ENCODE measurements at places on chromosomes 16 and 17.

DNA sequence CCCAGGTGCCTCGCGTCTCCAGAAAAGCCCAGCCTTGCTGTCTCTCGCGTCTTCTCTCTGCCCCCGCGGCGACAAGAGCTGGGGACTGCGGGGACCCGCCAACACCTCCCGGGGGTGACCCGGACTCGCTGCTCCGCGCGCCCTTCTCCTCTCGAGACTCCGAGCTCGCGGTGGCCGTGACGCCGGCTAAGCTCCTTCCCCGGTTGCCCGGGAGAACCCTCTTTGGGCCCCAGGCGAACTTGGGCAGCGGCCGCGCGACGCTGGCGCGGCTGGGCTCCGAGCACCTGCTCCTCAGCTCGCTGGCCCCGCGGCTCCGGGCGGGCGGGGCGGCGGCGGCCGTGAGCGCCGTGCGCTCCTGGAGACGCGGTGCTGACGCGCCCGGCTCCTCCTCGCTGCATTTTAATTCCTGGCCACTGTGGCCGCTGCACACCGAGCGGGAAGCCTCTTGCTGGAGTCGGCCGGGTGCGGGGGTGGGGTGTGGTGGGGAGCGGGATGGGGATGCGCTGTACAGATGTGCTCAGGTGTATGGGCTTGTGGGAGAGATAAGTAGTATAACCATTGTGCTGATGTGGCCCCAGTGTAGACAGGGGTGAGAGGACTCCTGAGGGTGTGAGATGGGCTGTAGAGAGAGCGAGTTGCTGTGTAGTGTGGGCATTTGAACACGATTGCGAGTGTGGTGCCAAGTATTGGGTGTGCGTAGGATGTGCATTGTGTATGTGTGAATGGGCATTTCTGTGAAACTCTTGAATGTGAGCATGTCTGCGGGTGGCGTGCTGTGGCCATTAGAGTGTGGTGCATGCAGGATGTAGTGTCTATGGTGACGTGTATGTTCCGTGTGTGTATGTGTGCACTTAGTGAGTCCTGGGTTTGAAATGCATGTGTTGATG, at the start of gene ASIC2:
Gene ASIC2, minus strand, starts transcription at position 315 of the 887 bp plus-strand sequence.
- DNase-seq: peak; percentile 10

DNA sequence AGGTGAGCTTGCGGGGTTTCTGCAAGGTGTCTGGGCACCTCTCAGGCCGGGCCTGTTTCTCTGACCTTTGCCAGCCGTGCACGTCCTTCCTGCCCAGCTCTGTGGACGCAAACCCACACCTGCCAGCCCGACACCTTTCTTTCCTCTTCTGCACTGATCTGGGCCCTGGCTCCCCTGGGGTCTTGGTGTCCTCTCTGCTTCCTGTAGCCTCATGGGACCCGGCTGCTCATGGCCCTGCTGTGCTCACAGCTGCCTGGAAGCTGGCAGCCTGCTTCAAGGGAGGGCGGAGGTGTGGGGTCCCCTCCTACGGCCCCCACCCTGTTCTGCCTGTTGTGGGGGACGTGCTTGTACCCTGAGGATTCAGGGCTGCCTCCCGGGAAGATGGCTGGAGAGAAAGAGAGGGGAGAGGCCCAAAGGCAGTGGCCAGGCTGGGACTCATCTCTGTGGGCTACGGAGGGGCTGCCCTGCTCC, 342.4 kb downstream of the SEC14L1 start:
- DNase-seq: no peak

GRCh38 chr17:55005520-55005919, 37.0 kb downstream of the STXBP4 start:
- DNase-seq: no peak

- no peak for DNase-seq
These were observed 2.7 kb downstream of the HS3ST3B1 start for GRCh38 chr17:14303343-14304221.

DNA sequence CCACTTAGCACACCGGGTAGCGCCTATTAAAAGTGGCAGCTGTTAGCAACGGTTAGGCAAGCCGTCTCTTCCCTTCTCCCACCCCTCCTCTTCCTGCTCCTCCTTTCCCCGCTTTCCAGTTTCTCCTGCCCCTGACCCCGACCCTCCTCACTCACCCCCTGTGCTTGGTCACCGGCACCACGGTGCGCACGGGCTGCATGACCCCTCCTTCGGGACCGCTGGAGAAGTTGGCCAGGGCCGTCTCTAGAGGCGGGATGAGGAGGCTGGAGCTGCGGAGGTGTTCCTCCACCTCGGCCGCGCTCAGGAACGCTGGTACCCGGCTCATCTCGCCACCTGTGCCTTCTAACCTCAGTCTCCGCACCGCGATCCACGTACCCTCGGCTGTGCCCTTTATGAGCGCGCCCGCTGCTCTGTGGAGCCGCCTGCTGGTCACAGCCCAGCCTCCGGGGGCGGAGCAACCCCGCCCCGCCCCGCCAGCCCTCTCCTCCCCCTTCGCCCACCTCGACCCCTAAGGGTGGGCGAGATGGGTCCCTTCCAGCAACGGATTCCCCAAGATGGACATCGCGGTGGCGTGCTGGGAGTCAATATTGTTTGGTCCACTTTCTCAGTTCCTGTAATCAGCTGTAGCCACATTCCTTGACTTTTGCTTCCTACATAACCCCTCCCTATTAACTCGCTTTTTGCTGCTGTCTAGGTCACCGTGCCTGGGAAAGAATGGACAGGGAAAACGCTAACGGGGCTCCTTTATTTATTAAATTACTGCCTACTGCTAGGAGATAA, at the start of gene CRYM:
Gene CRYM, minus strand, starts transcription at position 364 of the 780 bp plus-strand sequence. Its CDS starts 39 bp downstream, at position 325.
- no peak for DNase-seq

DNA sequence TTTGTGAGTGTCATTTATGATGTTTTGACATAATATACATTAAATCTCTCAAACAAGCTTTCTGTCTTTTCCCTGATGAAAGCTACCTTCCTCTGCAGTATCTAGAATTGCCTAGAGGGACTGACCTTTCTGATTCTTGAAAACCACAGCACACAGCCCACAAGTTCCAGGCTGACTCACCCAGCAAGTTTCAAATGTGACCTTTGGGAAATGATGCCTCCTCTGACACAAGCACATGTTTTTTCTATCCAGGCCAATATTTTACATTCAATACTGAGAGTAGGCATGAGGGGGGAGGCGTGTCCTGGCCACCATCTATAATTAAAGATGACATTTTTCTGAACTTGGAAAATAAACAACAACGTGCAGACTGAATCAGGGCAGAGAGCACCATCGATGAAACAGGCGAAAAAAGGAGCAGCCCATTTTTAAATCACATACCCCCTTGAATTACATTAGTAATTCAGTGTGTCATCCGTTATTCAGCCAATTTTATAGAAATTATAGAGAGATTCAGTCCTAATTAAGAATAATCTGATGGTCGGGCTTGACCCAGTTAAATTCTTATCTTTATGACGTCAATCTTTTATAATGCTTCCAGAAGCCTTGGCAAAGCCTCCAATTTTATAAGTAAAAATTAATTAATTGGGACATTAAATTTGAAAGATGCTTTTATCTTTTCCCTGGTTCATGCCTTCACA, 292.6 kb upstream of the CDH11 start:
- DNase-seq: peak; percentile 44

DNA sequence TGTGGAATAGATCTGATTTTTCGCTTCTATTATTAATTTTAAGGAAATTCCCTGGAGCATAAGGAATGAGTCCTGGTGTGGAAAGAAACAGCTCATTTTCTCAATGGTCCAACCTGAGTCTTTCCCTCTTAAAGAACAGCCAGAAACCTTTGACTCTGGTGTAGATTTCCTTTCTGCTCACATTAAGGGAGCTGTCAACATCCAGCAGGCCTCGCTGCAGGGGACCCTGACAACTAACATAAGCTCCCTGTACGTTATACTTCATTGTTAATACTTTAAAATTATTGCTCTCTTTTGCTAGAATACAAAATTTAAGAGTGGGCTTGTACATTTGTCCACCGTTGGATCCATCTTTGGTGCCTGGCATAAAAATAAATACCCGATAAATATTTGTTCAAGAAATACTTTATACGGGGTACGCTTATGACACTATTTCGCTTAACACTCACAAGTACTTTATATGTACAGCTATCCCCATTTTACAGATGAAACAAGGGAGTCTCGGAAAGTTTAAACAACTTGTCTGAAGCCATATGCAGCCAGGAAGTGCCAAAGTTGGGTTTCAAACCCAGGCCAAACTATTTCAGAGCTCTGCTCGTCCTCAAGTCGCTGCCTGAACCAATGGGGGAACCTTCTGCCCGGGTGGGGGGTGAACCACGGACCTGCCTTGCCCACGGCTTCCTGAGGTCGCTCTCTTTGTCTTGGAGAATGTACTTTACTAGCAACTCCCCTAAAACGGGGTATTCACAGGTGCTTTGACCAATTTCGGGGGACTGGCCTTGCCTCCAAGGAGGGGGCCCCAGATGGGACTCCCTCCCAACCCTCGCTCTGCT, 611 bp downstream of the SMARCE1 start:
- no peak for DNase-seq

GRCh38 chr17:74569020-74570003, 2.0 kb upstream of the CD300H start:
- DNase-seq: peak; percentile 99
